ENCODE measurements at places on chromosomes 3 and 15.
A peak's percentile ranks its signal among the peaks of the same experiment; 100 is the strongest.

- no peak for DNase-seq
Measured at GRCh38 chr3:98980915-98981596, 79.6 kb upstream of the DCBLD2 start.

DNA sequence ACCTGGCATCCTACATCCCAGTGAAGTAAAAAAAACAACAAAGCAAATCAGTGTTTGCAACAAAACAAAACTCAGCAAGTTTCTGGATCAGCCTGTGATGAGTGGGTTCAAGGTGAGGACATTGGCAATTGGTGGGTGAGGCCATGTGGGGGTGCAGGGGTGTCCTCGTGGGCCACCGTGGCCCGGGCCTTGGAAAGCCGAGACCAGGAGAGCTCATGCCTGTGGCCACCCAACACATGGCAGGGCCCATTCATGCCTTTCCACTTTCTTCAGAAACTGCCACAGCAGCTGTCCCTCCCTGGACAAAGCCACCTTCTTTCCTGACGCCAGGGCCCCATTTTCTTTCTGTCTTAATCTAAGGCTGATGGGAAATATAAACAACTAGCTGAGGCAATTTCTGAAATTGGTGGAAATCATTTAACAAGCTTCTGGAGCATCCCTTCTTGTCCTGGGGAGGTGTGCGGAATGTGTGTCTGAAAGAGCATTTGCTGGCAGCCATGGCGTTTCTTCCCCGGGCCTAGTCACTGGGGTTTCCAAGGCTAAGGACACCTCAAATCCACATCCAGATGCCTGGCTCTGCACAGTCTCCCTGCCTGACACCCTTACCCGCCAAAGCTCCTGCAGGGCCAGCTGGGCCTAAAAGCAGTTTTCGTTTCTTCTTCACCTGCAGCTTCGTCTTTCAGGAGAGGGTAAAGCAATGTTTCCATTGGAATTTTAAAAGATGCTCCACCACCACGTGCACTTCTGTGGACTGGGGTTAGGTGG is 34.1 kb upstream of the SFMBT1 start:
- DNase-seq: no peak

- DNase-seq: no peak
Measured at GRCh38 chr15:70605606-70606410, 157.6 kb downstream of the UACA start.

DNA sequence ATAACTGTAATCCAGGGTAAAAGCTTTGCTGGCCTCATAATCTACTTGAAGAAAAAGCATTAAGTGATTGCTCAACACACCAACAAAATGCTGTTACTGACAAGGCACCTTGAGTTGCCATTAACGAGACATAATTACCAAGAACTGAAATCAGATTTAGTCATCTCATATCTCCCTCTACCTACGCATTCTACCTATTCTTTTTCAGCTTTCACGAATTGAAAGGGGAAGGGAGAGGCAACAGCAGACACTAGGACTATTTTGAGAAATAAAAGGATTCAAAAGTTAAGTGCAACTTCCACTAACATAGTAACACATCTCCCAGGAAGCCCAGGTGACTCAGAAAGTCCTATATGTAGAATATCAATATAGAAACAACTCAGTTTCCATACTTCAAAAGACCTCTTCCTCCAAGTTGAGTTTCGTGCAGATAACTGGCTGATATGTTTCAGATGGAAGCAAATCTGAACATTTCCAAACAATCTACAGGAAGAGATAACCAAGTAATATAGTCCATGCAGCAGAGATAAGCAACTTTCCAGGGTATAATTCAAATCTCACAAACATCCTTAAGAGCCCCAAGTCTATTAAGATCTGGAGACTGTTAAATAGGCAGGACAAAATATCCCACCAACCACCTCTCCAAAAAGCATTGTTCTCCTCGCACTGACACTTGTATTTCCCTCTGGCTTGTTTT is 1.9 kb downstream of the OSBPL10 start:
- no peak for DNase-seq

DNA sequence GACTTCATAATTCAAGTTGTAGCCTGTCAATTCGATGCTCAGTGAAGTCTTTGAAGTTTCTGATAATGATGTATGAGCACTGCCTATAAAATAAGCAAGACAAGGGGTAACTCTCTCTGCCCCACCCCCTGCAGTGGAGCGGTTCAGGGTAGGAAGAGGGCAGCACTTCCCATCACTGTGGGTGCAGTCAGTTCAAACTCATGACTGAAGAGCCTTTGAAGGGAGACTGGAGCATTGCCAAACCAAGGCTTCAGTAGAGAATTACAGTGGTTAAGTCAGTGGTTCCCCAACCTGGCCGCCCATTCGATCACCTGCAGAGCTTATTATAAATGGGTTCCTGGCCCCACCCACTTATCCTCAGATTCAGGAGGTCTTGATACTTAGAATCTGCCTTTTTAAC is 190.6 kb downstream of the SHQ1 start:
- peak; percentile 60 for DNase-seq
